Fibroblast of villous mesenchyme (primary cell): ENCODE measurements at places on chromosomes 3 and 15.

DNA sequence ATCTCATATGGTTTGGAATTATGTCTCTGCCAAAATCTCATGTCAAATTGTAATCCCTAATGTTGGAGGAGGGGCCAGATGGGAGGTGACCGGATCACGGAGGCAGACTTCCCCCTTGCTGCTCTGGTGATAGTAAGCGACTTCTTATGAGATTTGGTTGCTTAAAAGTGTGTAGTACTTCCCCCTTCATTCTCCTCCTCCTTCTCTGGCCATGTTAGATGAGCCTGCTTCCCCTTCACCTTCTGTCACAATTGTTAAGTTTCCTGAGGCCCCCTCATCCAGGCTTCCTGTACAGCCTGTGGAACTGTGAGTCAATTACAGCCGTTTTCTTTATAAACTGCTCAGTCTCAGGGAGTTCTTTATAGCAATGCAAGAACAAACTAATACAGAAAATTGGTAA is 51.1 kb downstream of the NEDD4 start:
- DNase-seq: no peak

DNA sequence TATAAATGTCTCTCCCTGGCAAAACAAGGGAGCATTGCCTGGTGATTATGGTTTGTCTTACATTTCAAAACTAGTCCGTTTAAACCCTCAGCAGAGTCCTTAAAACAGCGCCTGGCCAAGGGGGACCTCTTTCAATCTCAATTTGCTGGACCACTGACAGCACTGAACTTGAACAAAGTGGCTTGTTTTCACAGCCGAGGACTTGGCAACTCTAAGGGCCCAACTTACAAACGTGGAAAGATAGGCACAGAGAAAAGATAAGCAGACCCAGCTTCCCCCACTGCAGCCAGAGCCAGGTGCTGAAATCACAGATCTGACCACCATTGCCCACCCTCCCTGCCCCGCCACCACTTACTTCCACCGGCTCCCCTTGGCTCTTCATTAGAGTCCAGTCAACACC is 336.4 kb upstream of the ICE2 start:
- no peak for DNase-seq

GRCh38 chr3:46353647-46354410 is at the start of gene CCR2:
CCR2 (plus strand) TSS chr3:46354111; CDS start chr3:46357528, 3,417 bp downstream.
- no peak for DNase-seq

GRCh38 chr3:49803465-49804140 is 542 bp downstream of the INKA1 start:
- no peak for DNase-seq

DNA sequence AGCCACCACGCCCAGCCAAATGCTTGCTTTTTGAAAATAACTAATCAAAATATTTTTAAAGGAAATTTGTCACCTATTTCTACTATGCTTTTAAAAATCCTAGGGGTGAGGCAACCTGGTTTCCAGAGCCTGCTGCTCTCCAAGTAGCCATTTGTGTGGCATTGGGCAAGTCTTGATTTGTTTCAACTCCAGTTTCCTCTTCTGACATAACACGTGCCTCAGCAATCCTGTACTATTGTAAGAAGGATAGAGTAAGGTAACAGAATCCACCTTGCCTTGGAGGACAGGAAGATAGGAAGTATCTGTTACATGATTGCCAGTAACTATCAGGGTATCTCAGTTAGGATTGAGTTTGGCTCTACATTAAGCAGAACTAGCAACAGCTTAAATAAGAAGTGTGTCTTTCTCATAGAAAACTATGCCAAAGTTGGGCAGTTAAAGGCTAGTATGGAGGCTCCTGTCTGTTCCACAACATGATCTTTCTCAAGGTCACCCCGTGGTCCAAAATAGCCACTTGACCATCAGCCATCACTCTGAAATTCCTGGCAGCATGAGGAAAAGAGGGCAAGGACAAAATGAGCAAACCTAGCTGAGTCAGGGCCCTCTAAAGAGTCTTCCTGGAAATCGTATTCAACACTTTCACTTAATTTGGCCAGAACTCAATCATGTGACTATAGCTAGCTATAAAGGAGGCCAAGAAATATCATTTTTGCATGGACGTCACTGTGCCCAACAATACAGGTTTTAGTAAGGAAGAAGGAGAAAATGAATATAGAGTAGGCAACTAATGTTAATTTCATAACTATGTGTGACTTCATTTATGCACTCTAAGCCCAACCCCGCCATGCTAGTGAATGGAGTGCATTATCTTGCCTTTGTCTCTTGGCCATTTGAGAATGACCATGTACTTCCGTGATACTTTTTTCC is 66.1 kb downstream of the HMG20A start:
- DNase-seq: no peak

DNA sequence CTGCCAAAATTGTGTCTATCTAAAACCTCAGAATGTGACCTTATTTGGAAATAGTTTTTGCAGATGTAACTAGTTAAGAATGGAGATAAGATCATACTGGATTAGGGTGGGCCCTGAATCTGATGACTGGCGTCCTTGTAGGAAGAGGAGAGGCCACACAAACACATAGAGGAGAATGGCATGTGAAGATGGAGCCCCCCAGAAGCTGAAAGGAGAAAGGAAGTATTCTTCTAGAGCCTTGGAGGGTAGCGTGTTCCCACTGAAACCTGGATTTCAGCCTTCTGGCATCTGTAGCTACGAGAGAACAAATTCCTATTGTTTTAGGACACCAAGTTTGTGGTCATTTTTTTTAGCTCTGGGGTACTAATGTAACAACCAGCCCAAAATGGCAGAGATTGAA is 423.0 kb upstream of the TPM1 start:
- no peak for DNase-seq

- no peak for DNase-seq
Measured at GRCh38 chr15:64247535-64247905, 84.7 kb upstream of the PPIB start.

DNA sequence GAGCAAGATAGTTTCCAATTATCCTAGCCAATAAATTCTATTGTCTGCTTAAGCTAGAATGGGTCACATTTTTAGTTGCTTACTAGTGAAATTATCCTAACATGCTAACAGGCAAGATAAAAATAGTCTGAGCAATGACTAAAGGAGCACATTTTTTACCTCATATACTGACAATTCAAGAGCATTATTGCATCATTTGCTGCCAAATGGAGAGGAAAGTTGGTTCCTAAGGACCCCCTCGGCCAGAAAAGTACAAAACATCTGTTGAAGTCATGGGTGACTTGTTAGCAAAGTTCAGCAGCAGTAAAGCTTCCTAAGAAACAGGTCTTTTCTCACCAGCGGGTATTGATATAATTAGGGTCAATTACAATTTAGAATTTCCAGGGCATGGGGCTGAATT is 1001.0 kb downstream of the FHIT start:
- DNase-seq: no peak

GRCh38 chr3:10495003-10495402 is 10.4 kb downstream of the ATP2B2 start:
- no peak for DNase-seq

DNA sequence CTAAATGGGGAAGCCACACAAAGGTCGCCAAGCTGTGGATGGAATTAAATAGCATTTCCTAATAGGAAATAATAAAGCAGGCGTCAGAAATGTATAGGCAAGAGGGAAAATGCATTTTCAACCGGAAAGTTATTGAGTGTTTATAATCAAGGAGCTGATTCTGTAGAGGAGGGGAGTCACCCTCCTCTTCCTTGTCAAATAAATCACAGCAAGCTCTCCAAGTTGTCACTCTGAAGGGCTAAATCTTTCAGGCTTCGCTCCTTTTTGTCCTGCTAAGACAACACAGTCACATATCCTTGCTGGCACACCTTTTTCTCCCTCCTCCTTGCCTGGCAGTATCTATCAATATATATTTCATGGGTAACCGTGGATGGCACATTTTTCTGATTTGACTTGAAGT is 338.4 kb downstream of the SATB1 start:
- no peak for DNase-seq

DNA sequence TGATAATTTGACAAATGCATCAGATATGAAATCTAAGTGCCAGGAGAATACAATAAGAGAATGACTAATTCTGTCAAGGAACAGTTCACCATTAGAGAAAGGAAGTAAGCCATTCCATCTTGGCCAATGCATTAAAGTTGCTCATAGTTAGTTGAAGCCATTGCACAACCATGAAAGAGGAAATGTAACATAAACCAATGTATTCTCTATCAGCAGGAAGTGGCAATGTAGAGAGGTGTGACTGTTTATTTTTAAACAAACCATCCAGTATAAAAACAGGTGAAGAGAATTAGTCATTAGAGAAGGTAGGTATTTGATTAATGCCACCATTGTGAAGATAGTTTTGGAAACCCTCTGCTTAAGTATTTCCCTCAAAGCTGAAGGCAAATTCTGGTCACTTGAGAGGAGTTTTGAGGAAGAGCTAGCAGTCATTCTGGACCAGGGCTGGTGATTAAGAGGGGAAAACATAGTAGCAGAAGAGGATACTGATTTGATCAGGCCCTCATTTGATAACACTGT is 10.7 kb upstream of the ANXA2 start:
- peak; percentile 79 for DNase-seq

GRCh38 chr3:8606701-8607231 is 37.8 kb downstream of the SSUH2 start:
- no peak for DNase-seq

DNA sequence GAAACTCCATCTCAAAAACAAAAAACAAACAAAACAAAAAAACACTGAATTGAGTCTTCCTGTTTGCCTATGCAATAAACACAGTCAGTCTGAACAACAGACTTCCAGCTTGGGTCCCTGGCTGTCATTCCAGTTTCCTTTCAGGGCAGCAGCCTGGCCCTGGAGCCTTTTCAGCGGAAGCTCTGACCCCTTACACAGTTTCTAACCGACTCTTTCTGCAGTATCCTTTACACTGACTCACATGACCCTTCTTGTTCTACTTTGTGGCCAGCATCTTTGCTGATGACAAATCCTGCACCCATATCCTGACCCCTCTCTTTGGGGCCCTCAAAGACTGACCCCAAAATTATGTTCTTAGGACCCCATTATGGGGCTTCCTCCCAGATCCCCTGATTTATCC is 38.3 kb upstream of the INO80 start:
- DNase-seq: no peak

GRCh38 chr15:38535491-38536200 is 29.0 kb downstream of the RASGRP1 start:
- DNase-seq: no peak

DNA sequence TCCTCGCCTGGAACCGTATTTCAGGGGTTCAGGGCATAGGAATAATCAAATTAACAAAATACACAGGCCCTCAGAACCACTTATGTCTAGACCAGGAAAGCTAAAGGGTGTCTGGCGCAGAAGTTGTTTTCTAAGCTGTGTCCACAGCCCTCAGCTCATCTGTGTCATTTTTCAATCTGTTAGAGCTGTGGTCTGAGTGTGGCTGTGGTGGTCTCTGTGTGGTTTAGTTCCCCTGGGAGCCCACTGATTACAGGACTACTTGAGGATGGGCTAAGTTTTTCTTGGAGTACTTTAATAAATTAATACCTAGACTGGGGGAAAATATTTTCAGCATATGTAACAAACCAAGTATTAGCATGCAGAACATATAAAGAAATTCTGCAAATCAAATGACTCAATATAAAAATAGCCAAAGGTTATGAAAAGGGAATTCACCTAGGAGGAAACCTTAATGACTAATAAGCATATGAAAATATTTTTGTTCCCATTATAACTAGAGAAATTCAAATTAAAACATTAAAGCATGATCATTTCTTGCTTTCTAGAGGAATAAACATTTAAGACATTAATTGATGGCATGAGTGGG is 186.3 kb downstream of the SATB1 start:
- no peak for DNase-seq

- peak; percentile 60 for DNase-seq
Measured at GRCh38 chr15:38038659-38039442, 104.4 kb downstream of the TMCO5A start.

- peak; percentile 59 for DNase-seq
Measured at GRCh38 chr3:96813134-96813819, 1.1 kb upstream of the EPHA6 start.

GRCh38 chr3:167843481-167843880 is 108.0 kb downstream of the SERPINI1 start:
- DNase-seq: no peak

DNA sequence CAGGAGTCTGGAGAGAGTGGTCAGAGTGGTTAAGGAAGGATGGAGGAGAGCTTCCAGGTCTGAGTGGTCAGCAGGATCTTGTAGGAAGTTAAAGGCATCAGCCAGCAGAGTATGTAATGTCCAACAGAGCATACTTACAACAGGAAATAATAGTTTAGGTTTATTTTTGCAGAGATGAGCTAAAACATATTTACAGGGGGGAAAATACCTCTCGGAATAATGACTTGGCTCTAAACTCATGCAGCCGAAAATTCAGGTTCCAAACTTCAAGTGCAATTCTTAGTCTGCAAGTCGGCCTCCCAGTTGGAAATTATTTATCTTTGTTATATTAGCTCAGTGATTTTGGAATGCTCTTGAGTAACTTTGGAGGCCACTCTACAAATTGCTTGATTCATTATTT is 385.0 kb upstream of the C2CD4B start:
- no peak for DNase-seq

GRCh38 chr3:71253169-71253568 is 330.4 kb downstream of the FOXP1 start:
- no peak for DNase-seq
